ENCODE measurements at places on chromosomes 2 and 18.

GRCh38 chr2:154291511-154291910 lies 407.0 kb upstream of the KCNJ3 start:
- DNase-seq, result no peak

- DNase-seq, result no peak
These were observed 33.2 kb upstream of the CCDC88A start for GRCh38 chr2:55452879-55453278.

- DNase-seq, result no peak
These were observed 269.5 kb upstream of the POU3F3 start for GRCh38 chr2:104584393-104584792.

- no peak for DNase-seq
These were observed 36.9 kb downstream of the TRAK2 start for GRCh38 chr2:201414099-201415023.

- DNase-seq, result no peak
These were observed 51.3 kb downstream of the RAMP1 start for GRCh38 chr2:237910576-237911362.

DNA sequence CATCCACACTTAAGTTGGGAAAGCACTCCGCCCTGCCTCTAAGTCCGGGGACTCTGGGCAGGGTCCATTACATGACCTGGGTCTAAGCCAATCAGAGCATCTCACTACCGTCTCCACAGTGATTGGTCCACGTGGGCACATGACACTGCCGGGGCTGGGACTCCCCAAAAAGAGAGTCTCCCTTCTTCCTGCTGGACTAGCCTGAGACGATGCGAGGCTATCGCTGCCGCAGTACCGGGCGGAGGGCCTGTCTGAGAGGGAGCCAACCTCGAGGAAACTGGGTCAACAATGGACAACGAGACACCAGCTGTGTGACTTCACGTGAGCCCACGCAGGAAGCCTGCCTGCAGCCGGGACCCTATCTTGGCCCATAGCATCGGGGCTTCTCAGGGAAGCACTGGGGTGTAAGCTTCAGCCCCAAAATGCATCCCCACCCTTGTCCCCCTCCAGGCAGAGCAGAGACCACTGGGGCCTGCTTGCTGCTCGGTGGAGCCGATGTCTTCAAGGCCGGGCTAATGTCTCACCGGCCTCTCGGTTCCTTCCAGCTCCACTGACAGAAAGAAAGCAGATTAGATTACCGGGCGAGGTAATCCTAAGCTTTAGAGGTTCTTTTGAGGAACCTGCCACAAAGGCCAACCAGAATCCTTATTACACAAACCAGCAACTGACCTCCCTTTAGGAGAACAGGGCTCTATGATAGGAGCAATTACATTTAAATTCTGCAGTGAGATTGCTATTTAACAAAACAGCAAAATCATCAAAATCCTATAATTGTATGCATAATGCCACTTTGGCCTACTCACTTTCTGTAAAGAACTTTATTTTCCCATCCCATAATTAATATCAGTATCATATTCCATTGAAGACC lies 21.3 kb upstream of the COPS8 start:
- DNase-seq, result no peak

DNA sequence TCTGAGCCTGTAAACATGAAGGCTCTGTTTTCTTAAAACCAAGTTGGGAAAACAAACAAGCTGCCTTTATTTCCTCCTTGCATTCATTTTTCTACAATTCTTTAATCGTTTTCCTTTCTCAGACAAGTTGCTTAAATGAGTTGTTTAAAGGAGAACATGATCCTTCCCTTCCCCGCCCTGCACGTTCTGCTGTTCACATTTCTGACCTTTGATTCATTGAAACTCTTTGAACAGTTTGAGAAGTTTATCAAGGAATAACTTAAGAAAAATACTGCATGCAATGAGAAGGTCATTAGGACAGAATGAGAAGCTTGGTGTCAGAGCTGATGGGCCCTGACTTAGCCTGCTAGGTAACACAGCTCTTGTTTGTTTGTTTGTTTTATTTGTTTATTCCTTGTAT lies 181.6 kb downstream of the PARD3B start:
- no peak for DNase-seq

- DNase-seq, result no peak
These were observed 2.9 kb upstream of the CRIM1 start for GRCh38 chr2:36352701-36353100.

GRCh38 chr2:120620025-120620793 lies 115.5 kb upstream of the GLI2 start:
- DNase-seq, result no peak

GRCh38 chr2:16973586-16974286 lies 308.1 kb upstream of the CYRIA start:
- DNase-seq, result no peak

DNA sequence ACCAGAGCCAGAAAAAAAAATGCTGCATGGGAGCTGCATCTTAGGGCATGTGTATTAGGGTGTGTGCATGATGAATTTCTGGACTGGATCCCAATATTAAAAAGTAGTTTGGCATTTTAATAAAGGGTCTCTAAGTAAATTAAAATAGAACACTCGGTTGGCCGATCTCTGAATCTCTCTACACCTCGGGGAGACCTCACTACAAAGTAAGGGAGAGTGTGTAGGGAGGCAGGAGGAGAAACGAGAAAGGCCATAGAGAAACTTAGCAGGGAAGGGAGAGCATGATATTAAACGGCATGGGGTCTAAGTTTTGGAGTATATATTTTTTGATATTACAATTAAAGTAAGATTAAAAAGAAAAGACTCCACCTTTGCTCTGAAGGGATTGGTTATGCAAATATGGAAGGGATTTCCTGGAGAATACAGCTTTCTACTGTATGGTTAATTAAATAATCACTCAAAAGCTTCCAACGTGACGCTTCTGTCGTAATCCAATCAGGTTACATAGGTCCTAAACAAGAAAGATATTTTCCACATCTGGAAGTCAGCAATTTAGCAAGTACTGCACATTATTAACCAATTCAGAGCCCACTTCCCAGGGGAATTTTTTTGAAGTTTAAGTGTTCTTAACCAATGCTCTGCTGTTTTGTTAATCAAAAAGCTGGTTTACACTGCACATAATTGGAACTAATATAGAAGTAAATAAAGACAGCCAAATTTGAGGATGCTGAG lies 1.0 kb upstream of the ZEB2 start:
- DNase-seq, result no peak

- no peak for DNase-seq
These were observed 54.2 kb downstream of the PDE1A start for GRCh38 chr2:182372661-182373060.

GRCh38 chr2:10169581-10169980 lies 47.0 kb downstream of the RRM2 start:
- no peak for DNase-seq

GRCh38 chr2:263774-264492 lies at the start of gene SH3YL1:
Gene SH3YL1, minus strand, starts transcription at chr2:264032. Its CDS starts 48 bp downstream, at chr2:263984.
- DNase-seq, result no peak

DNA sequence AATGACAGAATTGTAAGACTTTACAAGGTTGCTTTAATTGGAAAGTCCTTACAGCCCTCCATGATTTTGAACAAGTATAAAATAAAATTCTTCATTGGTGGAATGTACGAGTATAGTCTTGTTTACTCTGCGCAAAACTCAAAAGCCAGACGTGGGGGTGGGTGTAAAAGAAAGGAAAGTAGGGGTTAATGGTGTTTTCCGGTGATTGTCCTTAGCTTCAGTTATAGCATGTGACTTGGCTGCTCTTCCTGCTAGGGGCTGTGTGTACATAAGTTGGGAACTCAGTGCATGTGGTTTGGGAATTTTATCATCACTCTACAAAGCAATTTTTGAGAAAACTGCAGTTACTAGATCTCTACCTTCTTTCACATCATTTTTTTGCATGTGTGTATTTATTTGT lies 82.4 kb upstream of the CAVIN2 start:
- no peak for DNase-seq

- no peak for DNase-seq
These were observed 410.6 kb upstream of the FIGN start for GRCh38 chr2:164146441-164146840.

- DNase-seq, result no peak
These were observed 2.9 kb upstream of the EPB41L3 start for GRCh38 chr18:5546660-5547059.

DNA sequence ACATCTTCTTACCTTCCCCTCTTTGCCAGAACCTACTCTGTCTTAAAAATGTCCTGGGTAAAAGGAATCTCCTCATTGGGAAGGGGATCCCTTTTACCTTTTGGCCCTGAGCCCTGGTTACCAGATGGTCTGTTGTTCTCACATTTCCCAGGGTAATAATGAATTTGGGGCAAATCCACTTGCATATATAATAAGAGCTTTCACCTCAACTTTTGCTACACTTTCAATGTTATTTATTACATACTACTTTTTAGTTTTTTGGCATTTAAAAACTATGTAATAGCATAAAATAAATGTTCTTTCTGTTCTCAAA lies 15.0 kb downstream of the CERS6 start:
- DNase-seq, result no peak

DNA sequence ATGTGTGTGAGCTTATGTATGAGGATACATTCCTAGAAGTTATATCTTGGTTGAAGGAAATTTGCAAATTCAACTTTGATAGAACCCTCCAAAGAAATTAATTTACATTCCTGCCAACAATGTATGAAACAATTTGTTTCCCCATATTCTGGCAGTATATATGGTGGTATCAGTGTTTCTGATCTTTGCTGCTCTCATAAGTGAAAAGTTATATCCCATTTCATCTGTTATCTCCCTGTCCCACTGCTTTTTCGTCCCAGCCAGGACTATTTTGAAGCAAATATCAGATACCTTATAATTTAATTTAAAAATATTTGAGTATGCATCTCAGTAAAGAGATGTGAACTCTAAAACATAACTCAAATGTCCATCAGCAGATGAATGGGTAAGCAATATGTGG lies 7.1 kb downstream of the UBR3 start:
- no peak for DNase-seq

DNA sequence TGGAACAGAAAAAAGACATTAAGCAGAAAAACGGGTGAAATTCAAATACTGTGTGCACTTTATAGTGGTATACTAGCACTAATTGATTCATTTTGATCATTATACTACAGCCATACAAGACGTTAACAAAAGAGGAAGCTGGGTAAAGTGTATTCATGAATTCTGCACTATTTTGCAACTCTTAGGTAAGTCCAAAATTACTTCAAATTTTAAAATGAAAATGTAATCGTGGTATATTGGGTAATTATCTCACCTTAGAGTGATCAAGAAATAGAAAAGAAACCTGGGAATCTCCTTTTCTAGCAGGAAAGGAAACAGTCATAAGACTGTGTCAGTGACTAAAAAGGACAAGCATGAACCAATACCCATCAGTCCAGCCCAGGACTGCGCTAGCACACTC lies 5.4 kb downstream of the TGFBRAP1 start:
- DNase-seq, result no peak

DNA sequence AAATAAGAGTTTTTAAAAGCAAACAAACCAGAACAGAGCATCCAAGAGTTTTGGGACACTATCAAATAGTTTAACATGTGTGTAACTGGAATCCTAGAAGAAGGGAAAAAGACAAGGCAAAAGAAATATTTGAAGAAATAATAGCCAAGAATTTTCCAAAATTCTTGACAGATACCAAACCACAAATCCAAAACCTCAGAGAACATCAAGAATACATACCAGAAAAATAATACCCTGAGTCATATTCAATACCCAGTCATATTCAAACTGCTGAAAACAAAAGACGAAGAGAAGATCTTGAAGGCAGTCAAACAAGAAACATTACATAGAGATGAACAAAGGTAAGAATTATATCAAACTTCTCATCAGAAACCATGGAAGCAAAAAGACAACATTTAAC lies 22.9 kb downstream of the INO80C start:
- no peak for DNase-seq
